ENCODE measurements at places on chromosomes 7 and 10. TPM values are rescaled to one million over a fixed set of nuclear protein-coding genes. Genes with fewer than 3 reads are reported as not detected.
A peak's percentile ranks its signal among the peaks of the same experiment; 100 is the strongest.

DNA sequence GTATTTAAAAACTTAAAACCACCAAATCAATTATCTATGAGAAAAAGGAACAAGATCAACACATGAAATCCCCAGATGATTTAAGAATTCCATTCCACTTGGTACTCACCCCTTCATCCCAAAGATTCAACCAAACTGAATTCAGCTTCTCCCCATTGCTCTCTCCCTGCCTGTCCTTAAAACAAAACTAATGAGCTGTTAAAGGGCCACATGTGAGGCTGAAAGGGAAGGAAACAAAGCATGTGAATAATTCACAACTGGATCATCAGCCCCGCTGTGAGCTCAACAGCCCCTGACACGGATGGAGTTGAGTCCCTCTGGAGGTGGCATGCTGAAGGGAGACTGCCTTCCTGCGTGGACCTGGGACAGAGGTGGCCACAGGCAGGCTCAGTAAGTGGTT, 32.9 kb downstream of the VOPP1 start:
- no peak for DNase-seq

DNA sequence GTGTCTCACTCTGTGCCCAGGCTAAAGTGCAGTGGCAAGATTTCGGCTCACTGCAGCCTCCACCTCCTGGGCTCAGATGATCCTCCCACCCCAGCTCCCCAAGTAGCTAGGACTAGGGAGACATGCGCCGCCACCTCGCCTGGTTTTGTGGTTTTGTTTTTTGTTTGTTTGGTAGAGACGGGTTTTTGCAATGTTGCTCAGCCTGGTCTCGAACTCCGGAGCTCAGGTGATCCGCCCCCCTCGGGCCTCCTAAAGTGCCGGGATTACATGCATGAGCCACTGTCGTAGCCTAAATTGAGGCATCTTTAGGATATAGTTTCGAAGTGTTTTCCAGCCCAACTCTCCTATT, 781 bp downstream of the ZNF727 start:
- DNase-seq: no peak

ADCYAP1R1 gene
- total RNA-seq: not detected

GRCh38 chr7:121519548-121520521, 123.7 kb upstream of the FAM3C start:
- no peak for DNase-seq

DNA sequence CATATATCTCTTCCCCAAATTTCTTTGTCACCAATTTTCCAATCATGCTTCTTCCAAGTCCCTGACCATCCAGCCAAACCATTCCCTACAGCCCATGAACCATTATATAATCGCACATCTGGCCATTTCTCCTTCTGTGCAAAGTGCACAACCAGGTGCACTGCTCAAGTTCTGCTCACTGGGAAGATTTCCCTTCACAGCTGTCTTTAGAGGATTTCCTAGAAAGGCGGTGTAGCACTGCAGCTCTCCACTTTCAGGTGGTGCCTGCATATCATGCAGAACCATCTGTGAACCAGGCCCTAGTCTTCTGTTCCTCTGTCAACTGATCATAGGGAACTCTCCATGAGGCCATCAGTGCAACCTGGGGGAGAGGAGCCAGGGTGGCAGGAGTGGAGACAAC, 95.0 kb upstream of the CABCOCO1 start:
- no peak for DNase-seq

MRLN gene
- total RNA-seq: not detected

DNA sequence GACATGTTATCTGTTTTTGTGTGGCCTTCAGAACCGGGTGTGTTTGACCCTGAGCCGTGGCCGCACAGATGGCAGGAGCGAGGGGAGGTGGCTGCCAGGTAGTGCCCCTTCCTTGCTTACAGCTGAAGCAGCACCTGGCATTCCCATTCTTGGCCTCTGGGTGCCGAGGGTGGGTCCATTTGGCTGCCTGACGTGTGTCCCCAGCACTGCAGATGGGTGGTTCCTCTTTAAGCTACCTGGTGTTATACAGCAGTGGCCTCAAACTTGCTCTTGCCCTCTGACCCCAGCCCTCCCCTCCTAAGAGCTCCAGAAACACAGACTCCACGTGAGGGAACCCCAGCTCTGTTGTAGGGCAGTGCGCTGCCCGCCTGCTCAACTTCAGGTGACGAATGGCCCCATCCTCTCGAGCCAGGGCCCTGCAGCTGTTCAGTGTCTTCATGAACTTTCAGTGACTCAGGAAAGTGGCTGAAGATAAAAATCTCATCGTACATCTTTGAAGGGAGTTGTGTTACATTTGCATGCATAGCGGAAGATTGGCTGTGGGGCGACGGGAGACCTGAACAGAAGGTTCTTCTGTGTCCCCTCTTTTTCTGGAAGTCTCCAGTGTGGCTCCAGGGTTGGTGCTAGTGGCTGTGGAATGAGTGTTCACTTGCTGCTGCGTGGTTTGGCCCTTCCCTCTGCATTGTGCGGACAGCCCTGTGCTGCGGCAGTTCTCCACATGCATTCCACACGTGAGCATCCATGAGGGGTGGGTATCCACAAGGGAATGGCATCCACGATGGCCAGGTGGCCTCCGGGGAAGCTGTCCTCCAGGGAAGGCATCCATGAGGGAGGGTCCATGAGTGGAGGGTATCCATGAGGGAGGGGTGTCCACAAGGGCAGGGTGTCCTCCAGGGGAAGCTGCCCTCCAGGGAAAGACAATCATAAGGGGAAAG, 91.6 kb downstream of the INPP5A start:
- DNase-seq: no peak

GRCh38 chr10:112526139-112526538, 79.1 kb downstream of the VTI1A start:
- DNase-seq: peak; percentile 58

HOXA5 gene
- total RNA-seq: 5.6 TPM

- no peak for DNase-seq
Observed at GRCh38 chr7:131338691-131339390, 11.2 kb downstream of the MKLN1 start.

CALHM1 gene
- not detected for total RNA-seq

GRCh38 chr10:99913831-99914235, 95.9 kb downstream of the DNMBP start:
- no peak for DNase-seq

GRCh38 chr10:104873161-104873560, 232.1 kb downstream of the SORCS3 start:
- DNase-seq: no peak

GRCh38 chr7:135842446-135843179, 94.0 kb upstream of the FAM180A start:
- no peak for DNase-seq

HTR7 gene
- total RNA-seq: 7.3 TPM

MCM10 gene
- total RNA-seq: 20.7 TPM

- DNase-seq: no peak
Observed at GRCh38 chr10:77861366-77861765, 65.2 kb downstream of the DLG5 start.

GRCh38 chr7:48175019-48175418, 3.8 kb downstream of the ABCA13 start:
- DNase-seq: no peak

Measured in RPMI7951 (cell line).